Stimulated activated CD4-positive, alpha-beta T cell treated with anti-CD3 and anti-CD28 coated beads, Interleukin-1b, Interleukin-23, amount 100 ng/mL, for 1 hour (primary cell): ENCODE measurements at places on chromosomes 16 and 17.

DNA sequence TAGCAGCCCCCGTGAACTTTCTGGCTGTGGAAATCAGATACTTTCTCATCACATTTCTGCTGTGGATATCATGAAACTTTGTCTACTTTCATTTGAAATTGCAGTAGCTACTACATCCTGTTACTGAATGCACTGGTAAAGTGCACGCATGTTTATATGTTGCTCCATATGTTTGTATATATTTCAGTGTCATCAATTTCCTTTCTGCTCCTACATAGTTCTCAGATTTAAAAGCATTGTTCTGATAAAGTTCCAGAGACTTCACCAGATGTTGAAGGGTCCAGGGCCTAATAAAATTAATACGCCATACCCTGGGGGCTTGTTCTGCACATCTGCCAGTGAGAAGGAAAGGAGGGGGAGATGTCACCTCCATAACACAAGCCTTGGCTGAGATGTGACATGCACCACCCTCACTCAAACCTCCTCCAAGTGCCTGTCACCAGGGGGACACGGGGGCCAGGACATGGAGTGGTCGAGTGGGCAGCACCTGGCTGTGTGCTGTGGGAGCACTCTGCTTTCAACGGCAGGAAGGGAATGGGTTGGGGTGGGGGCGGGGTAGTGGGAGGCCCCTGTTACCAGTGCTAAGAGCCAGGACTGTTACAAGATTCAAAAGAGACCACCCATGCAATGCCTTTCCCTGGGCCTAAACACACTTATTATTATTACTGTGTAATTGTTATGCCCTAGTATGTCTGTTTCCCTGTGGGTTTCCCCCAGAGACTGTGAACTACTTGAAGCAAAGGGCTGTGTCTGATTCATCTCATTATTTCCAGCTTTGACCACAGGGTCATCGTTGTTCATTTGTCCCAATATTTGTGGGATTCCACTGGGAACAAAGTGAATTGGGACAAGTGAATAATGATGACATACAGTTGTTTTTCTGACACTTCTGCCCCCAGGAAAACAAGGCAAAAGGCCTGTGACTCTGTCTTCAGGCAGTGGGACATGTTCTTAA is 193.4 kb downstream of the FOXL1 start:
- DNase-seq, result no peak

DNA sequence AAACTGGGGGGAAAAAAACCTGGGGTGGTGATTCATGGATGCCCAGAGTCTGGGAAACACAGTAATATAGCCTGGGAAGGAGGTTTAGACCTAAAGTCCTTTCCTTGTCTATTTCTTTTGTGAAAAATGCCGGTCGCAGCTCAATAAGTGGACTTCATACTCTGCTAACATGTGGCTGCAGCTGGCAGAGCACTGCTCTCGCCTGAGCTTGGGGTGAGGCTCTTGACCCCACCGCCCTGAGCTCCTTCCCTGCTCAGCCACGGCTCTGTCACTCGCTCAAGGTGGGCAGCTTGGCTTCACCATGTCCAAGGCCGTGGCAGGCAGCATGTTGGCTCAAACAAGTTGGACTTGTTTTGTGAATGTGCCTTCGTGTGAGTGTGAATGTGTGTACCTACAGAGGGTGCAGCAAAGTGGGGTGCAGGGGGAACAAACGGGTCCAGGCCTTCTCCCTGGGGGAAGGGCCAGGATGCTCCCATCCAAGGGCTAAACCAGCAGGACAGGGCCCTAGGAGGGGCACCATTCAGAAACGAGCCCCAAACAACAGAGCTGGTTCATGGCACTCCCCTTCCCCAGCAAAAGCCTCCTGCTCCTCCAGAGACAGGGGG is 4.9 kb downstream of the FA2H start:
- DNase-seq, result no peak

DNA sequence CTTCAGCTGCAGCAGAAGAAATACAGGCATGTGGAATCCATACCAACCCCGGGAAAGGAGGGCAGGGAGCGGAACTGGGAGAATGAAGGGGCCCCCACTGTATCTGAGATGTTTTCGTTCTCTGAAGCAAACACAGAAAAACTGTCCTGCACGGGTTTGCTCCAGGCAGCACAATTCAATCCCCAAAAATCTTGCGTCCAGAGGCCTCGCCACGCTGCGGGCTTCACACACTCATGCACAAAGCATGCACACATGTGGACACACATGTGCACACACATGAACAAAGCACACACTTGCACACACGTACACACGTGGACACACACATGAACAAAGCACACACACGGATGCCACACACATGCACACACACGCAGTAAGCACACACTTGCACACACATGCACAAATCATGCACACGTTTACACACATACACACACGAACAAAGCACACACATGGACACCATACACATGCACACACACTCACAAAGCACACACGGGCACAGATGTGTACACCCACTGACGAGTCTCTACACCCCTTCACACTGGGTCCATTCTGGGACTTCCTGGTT is 27.3 kb downstream of the COX4I1 start:
- no peak for DNase-seq

DNA sequence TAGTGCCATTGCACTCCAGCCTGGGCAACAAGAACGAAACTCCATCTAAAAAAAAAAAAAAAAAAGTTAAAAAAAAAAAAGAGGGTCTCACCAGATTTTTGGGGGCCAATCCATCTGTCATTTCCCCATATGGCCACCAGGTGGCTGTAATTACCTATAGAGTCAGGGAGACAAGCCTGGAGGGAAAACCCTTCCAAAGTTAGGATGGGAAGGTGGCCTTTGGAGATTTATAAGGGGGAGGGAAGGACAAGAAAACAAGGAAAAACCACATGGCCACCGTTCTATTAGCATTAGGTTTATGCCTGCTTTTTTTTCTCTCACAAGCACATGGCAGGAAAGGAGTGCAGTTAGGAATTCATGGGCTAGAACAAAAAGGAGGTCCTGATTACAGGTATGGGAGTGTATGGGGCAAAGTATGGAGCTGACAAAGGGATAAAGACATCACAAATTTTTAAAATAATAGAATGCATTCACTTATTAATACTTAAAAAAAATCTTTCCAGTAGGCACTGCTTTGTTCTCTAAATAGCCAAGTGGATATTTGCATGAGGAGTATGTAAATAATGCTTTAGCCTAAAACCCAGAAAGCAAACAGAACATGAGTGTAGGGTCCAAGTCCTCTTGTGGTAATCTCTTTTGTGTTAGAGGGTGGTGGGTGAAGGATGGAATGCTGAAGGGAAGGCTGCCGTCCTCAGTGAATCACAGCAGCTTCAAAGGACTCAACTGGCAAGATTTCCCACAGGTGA is 5.1 kb downstream of the CYB5D1 start:
- no peak for DNase-seq

- DNase-seq, result peak; percentile 46
Observed at GRCh38 chr17:76681222-76682137, 29.3 kb downstream of the MXRA7 start.

- DNase-seq, result no peak
Observed at GRCh38 chr17:73620414-73620813, 23.8 kb downstream of the SDK2 start.

GRCh38 chr17:77317091-77317750 is 176.5 kb downstream of the SEC14L1 start:
- no peak for DNase-seq

- DNase-seq, result no peak
Observed at GRCh38 chr16:88938777-88939244, 38.2 kb downstream of the CBFA2T3 start.

- no peak for DNase-seq
Observed at GRCh38 chr17:63956296-63956920, 16.3 kb downstream of the SCN4A start.

- no peak for DNase-seq
Observed at GRCh38 chr16:57341062-57341440, 17.5 kb upstream of the CCL22 start.

- no peak for DNase-seq
Observed at GRCh38 chr16:76800196-76800595, 390.8 kb upstream of the MON1B start.

GRCh38 chr16:11639008-11639562 is 29.2 kb upstream of the SNN start:
- DNase-seq, result no peak

GRCh38 chr17:81365148-81365600 is 30.1 kb upstream of the BAHCC1 start:
- no peak for DNase-seq

DNA sequence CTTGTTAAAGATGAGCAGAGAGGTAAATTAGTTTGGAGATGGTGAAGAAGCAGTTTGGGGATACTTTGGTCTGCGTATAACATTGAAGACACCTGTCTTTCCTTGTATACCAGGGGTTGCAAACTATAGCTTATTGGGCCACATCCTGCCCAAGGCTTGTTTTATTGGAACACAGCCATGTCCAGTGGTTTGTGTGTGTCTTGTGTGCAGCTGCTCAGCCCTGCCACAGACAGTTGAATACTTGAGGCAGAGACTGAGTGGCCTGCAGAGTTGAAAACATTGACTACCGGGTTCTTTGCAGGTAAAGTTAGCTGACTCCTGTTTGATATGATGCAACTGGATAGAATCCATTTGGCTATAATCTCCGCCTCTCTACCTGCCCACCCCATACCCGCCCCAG is 224.4 kb downstream of the PRKCA start:
- no peak for DNase-seq

DNA sequence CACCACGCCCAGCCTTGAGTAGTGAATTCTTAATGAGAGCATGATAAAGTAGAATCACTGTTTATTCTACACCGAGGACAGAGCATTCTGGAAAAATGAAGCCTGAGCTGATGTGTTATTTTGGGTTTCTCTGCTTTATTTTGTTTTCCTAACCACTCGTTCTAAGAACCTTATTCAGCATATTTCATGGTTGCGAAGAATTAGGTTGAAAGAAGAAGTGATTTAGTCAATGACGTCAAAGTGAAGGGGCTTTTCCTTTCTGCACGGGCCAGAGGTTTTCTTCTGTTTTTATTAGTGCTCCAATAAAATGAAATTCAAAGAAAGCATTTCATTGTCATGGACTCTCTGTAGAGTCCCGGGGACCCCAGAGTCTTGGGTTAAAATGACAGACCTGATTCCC is 178.5 kb downstream of the MAF start:
- no peak for DNase-seq

GRCh38 chr16:52022177-52022576 is 524.8 kb downstream of the TOX3 start:
- DNase-seq, result no peak

GRCh38 chr17:50278526-50279180 is 4.4 kb downstream of the TMEM92 start:
- no peak for DNase-seq

DNA sequence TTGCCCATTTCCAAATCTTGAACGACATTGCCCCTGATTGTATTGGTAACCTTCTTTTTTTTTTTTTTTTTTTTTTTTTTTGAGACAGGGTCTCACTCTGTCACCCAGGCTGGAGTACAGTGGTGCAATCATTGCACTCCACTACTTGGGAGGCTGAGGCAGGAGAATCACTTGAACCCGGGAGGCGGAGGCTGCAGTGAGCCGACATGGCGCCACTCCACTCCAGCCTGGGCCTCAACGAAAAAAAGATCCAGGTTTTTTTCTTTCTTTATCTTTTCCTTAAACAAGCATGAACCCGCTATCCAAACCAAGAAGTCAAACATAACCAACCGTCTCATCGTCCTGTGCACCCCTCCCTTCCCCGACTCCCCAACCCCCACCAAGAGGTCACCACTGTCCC is 47.6 kb upstream of the RPH3AL start:
- DNase-seq, result no peak

DNA sequence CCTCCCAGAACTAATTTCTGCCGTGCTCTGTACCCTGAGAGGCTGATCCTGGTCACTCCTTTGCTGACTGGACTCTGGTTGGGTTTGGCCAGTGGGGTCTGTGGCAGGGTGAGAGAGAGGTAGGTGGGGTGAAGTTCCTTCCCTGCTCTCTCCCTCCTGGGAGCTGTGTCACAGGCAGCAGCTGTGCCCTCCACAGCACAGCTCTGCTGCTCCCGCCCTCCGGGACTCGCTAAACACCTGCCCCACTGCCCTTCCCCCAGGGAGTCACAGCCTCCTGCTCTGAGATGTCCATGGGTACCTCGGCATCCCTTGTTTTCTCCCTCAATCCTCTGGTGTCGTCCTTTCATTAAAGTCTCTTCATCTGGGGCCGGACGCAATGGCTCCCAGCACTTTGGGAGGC is 66.4 kb downstream of the SRCIN1 start:
- DNase-seq, result no peak

DNA sequence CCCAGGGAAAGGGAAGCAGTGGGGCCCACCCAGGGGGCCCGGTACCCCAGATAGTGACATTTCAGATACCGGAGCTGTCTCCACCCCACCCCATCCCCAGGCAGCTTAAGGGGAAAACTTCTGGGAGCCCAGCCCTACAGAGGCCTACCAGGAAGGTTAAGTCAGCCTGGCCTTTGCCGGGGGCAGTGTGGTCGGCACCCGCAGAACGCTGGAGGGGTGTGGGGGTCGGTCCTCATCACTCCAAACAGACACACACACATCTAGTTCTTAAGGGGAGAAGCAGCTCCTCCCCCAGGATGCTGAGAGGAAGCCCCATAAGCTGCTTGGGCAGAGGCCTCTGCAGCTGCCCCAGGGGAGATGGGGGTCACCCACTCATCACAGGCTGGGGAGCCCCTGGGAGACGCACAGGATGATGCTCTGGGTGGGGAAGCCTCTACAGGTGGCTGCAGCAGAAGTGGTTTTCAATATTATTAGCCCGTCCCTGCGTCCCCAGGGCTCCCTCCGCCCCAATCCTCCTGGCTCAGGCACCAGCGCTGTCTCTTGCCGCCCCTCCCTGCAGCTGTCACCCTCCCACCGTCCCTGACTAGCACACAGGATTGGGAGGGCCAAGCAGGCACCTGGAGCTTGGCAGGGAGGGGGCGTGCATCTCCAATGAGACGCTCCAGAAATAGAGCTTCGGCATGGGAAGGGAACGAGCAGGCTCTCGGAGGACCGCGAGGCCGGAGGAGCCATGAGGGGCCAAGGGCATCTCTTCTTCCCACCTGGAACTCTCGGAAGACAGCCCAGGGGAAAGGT is 1.4 kb upstream of the ABR start:
- no peak for DNase-seq

GRCh38 chr16:85570735-85571562 is 42.2 kb upstream of the GSE1 start:
- DNase-seq, result no peak

- DNase-seq, result no peak
Observed at GRCh38 chr16:83581082-83581481, 226.7 kb upstream of the HSBP1 start.

DNA sequence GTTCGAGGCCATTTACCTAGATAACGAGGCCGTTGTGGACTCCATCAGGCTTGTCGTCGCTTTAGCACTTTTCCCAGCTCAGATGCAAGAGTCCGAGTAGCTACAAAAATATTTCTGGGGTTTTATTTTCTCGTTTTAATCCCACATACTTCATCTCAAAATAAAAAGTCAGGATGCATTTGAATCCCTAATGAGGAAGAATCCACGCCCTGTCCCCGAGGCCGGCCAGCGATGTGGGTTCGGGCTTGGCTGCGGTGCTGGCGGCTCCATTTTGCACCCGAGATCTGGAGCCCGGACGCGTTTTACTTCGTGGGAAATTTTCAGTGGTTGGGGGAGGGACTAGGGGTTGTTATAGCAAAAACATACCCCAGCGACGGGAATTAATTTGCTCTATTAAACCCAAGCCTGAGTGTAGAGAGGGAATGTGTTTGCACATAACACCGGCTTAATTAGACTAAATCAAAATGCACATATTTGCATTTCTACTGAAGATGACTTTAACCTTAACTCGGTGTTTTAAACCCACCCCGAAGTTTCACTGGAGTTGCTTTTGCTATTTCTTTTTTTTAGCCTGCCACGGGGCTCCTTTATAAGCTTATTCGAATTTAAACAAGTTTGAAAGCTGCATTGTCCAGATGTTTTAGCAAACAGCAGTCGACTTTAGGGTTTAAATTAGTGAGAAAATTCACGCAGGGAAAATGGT is 4.8 kb downstream of the IRX5 start:
- DNase-seq, result no peak

GRCh38 chr16:30585022-30585399 is 486 bp downstream of the ZNF785 start:
- DNase-seq, result no peak
